ENCODE measurements at places on chromosomes 3 and 15.

GRCh38 chr15:43253431-43254403, 13.0 kb downstream of the TGM5 start:
- no peak for DNase-seq

GRCh38 chr3:11711876-11712275, 68.2 kb upstream of the VGLL4 start:
- no peak for DNase-seq

DNA sequence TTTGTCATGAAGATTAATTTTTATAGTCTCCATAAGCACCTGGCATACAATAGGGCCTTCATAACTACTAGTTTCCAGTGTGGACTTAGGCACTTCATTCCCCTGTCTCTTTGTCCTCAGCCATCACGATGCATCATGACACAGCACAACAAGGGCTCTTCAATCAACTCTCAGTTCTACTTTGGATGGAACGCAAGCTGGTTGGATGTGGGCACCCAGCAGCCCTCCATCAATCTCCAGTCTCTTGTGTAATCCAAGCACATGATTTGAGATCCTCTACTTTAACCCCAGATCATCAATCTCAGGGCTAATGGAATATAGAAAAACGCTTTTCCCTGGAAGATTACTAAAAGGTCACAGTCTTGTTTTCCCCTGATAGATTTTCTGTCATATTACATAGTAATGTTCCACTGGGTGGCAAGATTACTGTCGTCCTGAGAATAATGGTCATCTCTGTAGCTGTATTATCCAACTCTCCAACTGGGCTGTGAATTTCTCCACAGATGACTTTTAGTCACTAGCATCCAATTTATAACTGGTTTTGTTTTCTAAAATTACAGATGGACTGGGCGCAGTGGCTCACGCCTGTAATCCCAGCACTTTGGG, 22.9 kb upstream of the CHRNA7 start:
- no peak for DNase-seq

- DNase-seq, result no peak
Observed at GRCh38 chr3:195708061-195708460, 12.7 kb upstream of the MUC20 start.

GRCh38 chr3:187725224-187725623, 20.0 kb downstream of the BCL6 start:
- DNase-seq, result no peak

DNA sequence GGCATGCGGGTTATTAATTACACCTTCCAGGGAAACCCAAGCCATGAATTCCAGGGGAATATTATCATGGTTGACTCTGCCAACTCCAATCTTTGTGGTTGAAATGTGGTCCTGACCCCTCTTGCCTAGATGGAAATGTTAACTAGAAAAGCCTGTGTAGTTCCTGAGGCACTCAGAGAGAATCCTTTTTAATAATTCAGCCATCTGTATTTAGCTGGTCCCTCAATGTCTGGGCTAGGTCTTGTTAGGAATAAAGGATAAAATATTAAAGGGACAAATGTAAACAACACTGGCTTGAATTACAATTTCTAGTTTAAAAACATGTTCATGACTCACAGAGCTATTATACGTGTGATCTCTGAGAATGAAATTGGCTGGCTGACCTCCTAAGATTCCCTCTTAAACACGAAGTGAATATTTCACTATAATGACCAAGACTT, 435.2 kb upstream of the SUCLG2 start:
- DNase-seq, result no peak
